ENCODE measurements at places on chromosomes 1 and 21.
A peak's percentile ranks its signal among the peaks of the same experiment; 100 is the strongest.

DNA sequence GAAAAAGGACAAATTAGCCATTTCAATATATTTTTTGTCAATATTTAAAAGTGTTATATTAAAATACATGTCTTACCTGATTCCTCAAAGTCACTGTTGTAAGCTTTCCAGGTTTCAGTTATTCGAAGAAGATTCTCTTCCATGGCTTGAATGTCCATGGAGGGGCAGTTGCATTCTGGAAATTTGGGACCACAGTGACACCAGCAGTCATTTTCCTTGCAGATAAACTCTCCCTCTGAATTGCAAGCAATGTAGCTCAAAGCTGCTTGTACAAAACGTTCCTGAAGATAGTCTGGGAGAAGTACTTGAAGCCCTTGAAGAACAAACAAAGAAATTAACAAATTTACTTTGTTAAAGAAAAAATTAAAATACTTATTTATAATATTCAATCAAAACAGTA lies 251.7 kb downstream of the BRINP3 start:
- DNase-seq, result no peak

DNA sequence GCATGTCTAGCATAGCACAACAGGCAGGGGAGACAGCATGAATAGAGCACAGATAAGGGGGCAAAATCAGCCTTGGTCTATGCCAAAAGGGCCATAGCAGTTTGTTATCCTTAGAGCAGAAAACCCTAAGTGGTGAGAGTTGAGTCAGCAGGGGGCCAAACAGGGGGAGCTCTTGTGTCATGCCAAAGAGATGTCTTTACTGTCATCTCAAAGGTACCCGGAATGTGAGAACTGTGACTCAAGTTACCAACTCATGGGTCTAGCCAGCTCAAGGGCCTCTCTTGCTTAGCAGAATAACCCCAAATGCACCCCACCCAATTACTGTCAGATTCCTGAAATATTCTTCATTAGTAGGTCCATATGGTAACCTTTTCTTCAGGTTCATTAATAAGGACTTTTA lies 45.9 kb upstream of the NRDC start:
- no peak for DNase-seq

- DNase-seq, result no peak
These were observed 18.9 kb downstream of the ACP6 start for GRCh38 chr1:147651466-147651865.

DNA sequence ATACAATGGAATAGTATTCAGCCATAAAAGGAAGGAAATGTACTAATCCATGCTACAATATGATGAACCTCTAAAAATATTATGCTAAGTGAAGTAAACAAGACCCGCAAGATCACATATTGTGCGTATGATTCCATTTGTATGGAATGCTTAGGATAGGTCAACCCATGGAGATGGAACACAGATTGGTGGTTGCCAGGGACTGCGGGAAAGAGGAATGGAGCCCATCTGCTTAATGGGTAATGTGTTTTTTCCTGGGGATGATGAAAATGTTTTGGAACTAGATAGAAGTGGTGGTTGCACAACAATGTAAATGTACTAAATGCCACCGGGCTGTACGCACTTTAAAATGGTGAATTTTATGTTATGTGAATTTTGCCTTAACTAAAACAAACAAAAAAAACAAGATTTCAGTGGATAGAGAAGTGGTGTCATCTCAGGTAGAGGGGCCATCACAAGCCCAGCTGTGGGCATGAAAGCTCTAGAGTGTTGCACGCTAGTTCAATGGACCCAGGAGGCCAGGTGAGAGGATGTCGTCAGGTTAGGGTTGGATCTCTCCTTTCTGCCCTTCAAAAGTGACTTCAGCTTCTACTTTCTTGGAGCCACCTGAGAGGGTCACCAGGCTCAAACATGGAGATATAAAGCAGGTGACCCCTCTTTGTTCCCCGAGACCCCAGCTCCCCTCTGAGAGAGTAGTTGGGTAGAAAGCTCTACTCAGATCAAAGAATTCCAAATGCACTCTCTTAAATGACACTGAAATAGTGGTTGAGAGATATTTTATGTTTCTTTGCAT lies 2.5 kb downstream of the C1orf115 start:
- DNase-seq, result no peak

DNA sequence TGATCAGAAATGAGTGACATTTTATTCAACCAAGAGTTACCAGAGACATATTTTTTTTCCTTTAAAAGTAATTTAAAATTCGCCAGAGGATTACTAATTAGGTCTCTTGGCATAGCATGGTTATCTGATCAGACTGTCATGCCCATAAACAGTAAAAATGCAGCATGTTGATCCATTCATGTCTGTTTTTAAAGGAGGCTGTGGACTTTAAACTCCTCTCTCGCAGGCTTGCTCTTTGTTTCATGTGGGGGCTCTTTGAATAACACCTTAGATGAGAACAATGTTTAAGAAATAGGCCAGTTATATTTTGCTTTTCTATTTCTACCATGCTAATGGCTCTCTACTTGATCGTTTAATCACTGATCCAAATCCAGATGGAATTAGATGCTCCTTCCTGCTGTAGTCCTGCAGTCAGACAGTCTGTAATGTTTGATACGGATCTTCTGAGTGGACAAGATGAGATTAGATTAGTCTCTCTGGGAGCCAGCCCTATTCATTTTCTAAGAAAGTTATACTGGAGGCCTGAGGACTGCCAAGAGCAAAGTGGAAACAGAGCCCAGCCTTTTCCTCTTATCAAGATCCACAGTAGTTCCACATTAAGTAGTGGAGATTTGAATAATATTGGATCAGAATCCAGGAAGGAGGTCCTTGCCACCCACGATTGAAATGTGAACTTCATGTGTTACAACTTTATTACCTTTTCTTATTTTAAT lies 197.4 kb downstream of the HS2ST1 start:
- DNase-seq, result no peak

GRCh38 chr1:234838182-234838581 lies 228.2 kb upstream of the IRF2BP2 start:
- no peak for DNase-seq

DNA sequence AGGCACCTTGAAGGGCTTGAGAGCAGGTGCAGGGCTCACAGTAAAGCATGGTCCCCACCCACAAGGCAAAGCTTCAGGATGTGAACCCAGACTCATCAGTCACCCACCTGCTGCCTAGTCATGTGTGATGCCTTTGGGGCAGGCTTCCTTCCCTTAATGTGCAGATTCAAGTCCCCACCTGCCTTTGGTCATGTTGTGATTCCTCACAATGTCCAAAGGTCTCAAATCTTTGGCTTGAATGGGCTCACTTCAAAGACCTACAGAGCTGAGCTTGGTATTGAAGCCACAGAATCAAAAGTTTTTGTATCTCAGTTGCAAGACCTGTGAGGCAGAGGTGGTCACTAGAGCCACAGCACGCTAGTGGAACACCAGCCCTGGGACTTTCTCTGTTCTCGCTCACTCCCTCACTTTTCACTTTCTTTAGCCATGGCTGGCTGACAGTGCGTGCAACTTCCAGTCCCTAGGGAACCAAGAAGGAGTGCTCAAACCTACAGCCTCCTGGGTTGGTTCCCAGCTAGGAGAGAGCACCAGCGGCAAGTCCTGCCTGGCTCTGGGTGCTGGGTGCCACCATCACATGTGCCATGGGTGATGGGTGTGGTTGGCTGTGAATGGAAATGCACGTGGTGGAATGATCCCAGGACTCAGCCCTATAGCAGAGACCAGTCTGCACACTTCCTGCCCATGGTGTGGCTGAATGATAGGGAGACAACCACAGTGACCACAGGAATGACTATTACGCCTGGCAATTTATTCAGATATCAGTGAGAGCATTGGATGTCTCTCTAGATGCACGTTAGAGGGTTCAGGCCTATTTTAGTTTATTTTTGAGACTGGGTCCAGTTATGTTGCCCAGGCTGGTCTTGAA lies 26.4 kb upstream of the CLIC6 start:
- no peak for DNase-seq

DNA sequence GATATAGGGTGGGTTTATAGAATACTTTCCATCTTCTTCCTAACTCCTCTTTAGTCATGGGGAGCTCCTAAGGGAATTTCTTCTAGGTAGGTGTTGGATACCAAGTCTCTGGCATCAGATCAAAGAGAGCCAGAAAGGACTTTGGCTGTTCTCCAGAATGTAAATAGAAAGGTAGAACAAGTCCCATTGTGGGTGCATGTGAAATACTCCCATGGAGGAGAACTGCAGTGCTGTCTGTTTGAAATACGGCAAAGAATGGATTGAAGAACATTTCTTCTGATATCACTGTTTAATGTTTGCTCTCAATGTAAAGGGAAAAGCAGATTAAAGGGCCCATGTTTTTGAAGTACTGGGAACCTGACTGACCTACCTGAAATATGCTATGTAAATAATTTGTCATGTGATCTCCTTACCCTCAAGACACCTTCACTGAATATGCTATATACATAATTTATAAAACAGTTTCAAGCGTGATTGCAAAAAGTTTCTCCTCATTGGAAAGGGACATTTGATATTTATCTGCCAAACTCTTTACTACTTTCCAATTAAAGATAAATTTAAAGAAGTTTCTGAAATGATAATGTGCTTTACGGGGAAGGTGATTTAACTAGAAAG lies 65.9 kb downstream of the LAMC1 start:
- no peak for DNase-seq

DNA sequence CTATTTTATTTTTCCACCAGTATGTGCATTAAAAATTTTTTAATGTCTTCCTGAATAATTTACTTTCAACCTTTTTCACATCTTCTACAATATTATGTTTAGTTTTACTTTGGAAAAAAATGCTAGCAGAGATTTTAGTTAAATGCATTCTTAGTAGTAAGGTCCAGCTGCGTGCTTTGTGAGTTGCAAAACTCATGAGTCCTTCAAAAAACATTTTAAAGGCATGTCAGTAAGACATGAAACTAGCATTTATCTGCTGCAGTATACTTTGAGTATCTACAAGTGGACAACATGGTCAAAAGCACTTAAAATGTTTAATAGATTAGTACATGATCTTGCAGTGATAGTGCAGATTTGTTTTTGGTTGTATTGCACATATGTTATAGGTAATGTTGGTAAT lies 139.0 kb downstream of the HS2ST1 start:
- no peak for DNase-seq

DNA sequence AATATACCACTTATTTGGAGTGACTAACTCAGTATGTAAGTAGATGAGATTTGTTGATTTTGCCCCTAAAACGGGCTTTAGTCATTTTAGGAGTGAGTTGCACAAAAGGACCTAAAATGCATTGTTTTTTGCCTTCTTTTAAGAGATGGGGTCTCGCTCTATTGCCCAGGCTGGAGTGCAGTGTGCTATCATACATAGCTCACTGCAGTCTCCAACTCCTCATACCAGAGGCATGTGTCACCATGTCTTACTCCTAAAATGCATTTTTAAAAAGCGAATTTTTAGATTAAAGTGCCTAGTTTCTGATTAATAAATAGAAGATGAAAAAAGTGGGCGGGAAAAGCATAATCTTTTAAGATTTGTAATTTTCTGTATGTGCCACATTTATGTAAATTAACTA lies 11.5 kb upstream of the NEXN start:
- DNase-seq, result no peak

GRCh38 chr21:32469628-32470027 lies 57.1 kb downstream of the EVA1C start:
- DNase-seq, result no peak

- DNase-seq, result peak; percentile 92
These were observed at the start of gene S100A10 for GRCh38 chr1:151993734-151994496. Gene S100A10 (minus strand): TSS chr1:151993859. CDS start chr1:151986230, 7,629 bp downstream.

DNA sequence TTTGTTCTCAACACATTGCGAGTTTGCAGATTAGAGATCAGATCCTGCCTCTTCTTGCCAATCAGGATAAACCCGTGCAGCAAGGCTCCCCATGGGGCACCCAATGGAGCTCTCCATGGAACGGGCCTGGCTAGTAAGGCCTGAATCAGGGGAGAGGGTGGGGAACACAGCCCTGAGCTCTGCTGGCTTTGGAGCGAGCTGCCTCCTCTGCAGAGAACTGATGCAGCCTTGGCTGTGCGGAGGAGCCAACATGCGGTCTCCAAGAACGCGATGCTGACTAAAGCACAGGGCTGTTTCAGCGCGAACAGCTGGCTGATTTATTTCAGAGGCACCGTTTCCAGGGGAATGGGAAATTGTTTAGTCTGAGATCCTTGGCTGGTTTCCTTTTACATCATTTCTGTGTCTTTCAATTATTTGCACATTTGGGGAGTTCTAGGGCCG lies 139.7 kb downstream of the TSEN15 start:
- no peak for DNase-seq

DNA sequence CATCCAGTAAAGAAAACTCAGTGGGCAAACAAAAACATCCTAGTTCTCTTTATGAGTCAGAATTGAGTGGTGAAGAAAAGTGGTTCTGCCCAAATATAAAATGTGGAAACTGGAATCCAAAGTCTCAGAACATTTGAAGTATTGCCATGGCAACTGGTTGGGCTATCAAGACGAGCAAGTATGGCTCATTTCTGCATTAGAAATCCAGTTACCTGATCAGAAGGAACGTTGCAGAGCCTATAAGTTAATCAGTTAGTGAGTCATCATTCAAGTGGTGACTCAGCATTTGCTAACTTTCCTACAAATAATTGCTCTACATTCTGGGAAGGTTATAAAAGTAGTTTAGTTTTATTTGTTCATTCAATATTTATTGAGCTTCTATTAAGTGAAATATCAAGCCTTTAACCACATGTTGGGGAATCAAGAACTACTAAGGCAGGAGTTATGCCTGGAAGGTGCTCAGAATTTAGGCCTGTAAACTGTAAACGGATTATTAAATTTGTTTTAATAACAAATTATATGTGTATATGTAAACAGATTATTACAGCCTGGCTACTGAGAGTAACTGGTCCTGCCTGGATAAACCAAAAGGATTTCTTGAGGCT lies 104.3 kb downstream of the PAPPA2 start:
- no peak for DNase-seq

DNA sequence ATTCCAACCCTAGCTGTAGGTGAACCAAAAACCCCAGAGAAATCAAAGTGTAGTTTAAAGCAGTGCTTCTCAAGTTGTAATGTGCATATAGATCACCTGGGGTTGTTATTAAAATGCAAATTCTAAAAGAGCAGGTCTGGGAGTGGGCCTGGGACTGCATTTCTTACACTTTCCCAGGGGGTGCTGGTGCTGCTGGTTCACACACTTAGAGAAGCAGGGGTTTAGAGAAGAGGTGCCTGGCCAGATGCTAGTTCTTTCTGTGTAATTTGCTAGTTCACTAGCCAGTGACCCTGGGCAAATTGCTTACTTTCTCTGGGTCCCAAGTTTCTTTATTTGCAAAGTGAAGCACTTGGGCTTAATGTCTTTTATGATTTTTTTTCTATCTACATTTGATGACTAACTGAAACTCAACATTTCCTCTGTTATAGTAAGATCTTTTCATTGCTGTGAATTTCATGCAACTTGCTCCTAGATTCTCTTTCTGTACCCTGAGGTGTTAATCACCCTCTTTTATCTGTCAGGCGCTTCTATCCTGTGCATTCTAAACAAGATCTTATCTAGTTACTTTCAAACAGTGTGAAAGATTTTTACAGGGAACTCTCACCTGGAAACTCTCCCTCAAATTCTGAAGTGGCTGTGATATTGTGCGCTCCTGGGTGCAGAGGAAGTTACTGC lies 141.9 kb upstream of the UBE2U start:
- DNase-seq, result no peak
